ENCODE measurements at places on chromosomes 4 and X.

DNA sequence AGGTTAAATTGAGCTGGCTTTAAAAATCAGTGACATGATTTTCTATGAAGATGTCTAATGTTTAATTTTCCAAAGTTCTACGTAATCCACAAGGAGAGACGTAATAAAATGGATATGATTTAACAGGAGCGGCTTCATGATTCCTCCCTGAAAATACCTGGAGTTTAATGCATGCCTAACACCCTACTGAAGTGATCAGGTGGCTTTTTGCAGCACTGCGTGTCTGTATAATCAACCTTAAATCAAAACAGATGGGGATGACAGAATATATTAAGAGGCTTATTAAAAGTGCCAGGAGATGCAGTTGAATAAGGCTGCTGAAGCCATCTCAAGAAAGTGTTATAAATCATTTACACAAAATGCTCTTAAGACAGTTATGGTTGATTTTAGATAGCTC lies 112.4 kb upstream of the TLR3 start:
- no peak for DNase-seq

- DNase-seq, result no peak
Observed at GRCh38 chr4:613126-613525, 12.2 kb upstream of the PDE6B start.

- no peak for DNase-seq
Observed at GRCh38 chr4:146498291-146498690, 23.4 kb downstream of the SLC10A7 start.

- DNase-seq, result no peak
Observed at GRCh38 chr4:102008711-102009110, 218.2 kb downstream of the BANK1 start.

DNA sequence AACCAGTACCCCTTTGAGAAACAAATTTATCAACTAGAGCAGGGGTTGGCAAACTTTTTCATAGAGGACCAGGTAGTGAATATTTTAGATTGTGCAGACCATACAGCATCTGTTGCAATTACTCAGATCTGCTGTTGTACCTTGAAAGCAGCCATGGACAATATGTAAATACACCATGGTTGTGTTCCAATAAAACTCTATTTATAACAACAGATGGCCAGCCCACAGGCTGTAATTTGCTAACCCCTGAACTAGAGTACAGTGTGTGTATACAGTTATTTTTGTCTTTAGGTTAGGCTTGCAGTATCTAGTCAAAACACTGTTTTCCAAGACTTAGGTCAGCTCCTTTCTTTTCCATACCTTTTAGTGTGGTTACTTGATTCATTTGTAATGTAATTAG lies 54.4 kb downstream of the PHKA1 start:
- DNase-seq, result no peak

DNA sequence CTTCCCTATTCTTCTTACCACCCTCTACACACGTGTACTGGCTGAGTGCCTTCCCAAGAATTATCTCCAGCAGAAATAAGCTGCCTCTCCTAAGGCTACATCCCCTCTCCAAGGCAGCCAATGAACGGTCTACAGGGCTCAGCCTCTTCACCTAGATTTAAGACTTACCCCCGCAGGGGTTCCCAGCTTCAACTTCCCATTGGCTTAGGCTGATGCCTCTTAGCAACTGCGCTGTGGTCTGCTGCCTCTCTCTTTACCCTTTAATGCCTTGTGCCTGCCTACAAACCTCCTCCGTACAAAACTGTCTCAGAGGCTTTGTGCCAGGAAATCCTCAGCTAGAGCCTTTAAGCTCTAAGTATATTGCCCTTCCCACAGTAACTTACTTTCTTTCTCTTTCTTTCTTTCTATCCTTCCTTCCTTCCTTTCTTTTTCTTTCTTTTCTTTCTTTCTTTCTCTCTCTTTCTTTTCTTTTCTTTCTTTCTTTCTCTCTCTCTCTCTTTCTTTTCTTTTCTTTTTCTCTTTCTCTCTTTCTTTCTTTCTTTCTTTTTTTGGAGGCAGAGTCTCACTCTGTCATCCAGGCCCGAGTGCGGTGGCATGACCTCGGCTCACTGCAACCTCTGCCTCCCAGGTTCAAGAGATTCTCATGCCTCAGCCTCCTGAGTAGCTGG lies 15.1 kb upstream of the PIGA start:
- no peak for DNase-seq
